Glutamatergic neuron (in vitro differentiated cells): ENCODE measurements at places on chromosomes 5 and 9. TPM values are rescaled to one million over a fixed set of nuclear protein-coding genes. Genes with fewer than 3 reads are reported as not detected.

SFXN1 gene
- 67.7 TPM for total RNA-seq

VLDLR gene
- total RNA-seq = 28.8 TPM

IL5 gene
- not detected for total RNA-seq

CDKN2B-AS1 gene
- not detected for total RNA-seq

KIF4B gene
- not detected for total RNA-seq

SV2C gene
- 17.8 TPM for total RNA-seq

KIF20A gene
- 8.7 TPM for total RNA-seq

CDKN2B gene
- 0.93 TPM for total RNA-seq

OTP gene
- 0.17 TPM for total RNA-seq

NR6A1 gene
- total RNA-seq = 51.0 TPM

ITK gene
- not detected for total RNA-seq

RNF183 gene
- total RNA-seq = not detected

AQP7 gene
- total RNA-seq = not detected

FBLL1 gene
- total RNA-seq = 66.2 TPM

ARID3C gene
- not detected for total RNA-seq

FAXDC2 gene
- 0.66 TPM for total RNA-seq

OMD gene
- not detected for total RNA-seq

ORM2 gene
- total RNA-seq = not detected

GCNT1 gene
- 1.2 TPM for total RNA-seq

FBP2 gene
- total RNA-seq = not detected
